Left lung (tissue), 14 donors: ENCODE measurements at places on chromosomes 12 and 14.
A peak's percentile ranks its signal among the peaks of the same experiment; 100 is the strongest.

GRCh38 chr14:31419967-31420318, 407 bp downstream of the HEATR5A start:
- no peak for DNase-seq

DNA sequence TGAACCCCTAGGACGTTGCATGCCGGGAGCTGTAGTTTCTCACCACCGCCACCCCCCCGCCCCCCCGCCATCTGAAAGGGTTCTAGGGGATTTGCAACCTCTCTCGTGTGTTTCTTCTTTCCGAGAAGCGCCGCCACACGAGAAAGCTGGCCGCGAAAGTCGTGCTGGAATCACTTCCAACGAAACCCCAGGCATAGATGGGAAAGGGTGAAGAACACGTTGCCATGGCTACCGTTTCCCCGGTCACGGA, 501 bp upstream of the HSP90B1 start:
- no peak for DNase-seq

DNA sequence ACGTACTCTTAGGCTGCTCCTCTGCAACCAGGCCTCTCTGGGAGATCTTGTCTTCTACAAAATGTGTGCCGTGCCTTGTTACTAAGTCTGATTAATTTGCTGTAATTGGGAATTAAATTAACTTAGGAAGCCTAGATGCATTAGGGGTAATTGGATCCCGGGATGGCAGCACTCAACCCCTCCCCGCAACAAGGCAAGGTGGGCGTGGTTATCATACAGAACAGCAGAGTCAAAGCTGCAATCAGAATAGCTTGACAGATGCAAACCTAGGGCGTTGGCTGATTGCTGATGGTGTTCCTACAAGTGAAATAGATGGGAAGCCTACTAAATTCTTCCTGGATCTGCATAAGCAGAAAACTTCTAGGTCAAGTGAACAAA, 34.5 kb upstream of the NFYB start:
- DNase-seq: no peak

DNA sequence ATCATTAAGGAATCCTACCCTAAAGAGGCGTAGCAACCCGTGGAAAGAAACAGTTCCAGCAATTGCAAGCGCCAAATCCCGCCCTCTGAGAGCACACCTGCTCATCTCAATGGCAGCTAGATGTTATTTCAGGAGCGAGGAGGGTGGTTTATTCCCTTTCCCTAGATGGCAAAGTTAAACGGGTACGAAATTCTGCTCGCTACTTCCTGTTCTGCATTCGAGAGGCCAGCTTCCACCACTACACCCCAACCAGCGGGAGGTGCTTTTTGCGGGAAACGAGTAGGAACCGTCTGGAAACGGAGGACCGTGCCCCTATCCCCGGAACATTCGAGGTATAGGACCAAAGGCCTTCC, 536 bp downstream of the VPS29 start:
- DNase-seq: peak; percentile 27

DNA sequence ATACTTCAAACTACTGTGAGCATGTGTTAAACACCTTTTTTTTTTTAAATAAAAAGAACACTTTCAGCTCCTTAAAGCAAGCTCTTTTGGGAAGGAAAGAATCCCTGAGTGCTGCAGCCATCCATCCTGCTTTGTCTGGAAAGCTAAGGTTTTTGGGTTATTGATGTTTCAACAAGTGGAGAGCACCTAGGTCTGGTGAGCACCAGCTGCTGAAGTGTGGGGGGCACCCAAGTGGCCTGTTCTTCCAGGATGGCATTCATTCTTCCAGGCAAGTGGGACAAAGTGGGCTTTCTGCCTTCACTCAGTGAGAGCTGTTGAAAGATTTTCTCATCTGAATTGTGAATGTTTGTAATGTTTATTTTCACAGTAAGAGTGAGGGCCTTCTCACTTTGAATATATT, 49.9 kb downstream of the BORCS5 start:
- no peak for DNase-seq
